Activated CD4-positive, CD25-positive, alpha-beta regulatory T cell treated with anti-CD3 and anti-CD28 coated beads, Interleukin-2, amount 50 U/mL, for 72 hours (primary cell): ENCODE measurements at places on chromosomes 12 and 14.

GRCh38 chr12:76569685-76570604, 10.4 kb upstream of the OSBPL8 start:
- DNase-seq, result no peak

DNA sequence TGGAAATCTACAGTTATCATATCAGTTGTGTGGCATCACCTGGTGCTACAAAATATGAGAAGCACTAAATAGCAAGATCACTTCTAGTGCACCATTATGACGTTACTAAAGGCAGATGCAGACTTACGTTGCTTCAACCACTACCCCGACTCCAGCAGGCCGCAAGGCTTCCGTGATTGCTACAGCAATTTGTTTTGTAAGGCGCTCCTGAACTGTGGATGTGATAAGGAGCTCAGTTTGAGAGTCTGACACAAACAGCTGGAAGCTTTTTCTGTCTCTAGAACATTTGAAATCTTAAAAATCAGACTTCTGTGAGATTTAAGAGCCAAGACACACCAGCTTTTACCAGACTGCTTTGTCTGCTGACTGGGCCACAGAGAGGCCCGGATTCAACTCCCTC, 57.0 kb downstream of the GCH1 start:
- no peak for DNase-seq

DNA sequence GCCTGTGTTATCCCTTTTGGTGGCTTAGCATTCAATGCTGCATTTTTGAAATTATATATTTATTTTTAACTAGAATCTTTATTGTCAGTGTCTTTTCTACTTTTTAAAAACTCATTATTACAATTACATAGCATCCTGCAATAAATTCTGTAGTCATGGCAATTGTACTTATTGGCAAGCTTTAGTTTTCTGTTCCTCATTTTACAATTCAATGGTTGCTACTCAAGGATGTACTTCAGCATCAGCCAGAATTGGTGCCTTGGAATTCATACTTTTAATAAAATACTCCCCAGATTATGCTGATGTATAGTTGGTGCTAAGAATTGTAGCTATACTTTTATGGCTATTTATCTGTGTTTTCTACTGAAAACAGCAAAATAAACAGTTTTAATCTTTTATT, 1756.8 kb upstream of the SEL1L start:
- DNase-seq, result no peak

DNA sequence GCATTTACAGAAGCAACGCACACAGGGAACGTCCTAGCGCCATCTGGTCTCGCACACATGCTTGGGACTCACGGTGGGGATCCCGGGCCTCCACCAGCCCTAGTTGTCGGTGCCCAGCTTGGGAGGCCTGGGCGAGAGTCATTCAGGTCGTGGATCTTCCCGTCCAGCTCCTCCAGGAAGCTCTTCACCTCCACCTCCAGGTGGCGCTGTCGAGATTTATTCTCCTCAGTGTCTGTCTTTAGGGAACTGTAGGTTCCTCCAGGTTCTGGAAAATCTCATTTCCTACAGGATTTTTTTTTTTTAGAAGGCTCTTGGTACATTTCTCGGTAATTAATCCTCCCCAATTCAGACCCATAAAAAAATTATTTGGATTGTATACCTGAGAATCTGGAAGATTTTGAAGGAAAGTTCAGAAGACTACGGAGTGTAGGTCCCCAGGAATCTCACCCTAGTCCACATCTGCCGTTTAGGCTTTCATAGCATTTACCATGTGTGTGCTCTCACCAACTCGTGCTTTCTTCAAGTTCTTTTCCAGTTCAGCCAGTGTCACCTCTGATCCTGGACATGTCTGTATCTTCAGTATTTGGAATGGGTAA, 910.0 kb downstream of the TMEM121 start:
- peak; percentile 51 for DNase-seq

- no peak for DNase-seq
Observed at GRCh38 chr14:76647697-76648298, 113.5 kb upstream of the VASH1 start.

DNA sequence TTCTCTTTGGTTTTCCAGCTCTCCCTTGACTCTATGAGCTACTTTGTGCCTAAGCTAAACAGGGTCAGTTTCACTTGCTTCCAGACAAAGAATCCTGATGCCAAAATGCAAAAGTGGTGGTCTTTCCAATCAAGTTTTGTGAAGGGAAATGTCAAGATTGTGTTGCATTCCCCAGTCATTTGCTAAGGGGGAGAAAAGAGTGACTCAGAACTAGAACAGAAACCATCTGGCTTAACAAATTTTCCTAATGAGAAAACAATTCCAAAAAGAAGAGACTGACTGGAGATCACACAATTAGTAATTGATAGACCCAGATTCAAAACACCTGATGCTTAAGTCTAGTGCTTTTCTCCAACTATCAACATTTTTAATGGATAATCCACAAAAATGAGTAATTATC, 235.1 kb upstream of the DIO2 start:
- no peak for DNase-seq

DNA sequence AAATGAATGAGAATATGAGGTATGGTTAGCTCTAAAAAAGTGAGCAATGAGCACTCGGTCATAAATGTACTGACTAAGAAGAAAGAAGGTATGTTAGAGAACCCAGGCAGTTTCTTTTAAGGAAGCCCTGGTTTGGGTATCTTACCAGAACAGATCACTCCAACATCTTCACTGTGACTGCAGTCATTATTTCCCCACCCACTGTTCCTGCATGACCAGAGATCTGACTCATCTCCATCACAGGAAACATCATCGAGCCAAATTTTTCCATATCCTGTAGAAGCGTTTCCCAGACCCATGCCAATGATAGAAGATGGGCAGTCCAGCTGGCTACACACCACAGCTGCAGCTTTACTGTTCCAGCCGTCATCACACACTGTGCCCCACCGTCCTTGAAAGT, 48.0 kb downstream of the CD163L1 start:
- DNase-seq, result no peak

DNA sequence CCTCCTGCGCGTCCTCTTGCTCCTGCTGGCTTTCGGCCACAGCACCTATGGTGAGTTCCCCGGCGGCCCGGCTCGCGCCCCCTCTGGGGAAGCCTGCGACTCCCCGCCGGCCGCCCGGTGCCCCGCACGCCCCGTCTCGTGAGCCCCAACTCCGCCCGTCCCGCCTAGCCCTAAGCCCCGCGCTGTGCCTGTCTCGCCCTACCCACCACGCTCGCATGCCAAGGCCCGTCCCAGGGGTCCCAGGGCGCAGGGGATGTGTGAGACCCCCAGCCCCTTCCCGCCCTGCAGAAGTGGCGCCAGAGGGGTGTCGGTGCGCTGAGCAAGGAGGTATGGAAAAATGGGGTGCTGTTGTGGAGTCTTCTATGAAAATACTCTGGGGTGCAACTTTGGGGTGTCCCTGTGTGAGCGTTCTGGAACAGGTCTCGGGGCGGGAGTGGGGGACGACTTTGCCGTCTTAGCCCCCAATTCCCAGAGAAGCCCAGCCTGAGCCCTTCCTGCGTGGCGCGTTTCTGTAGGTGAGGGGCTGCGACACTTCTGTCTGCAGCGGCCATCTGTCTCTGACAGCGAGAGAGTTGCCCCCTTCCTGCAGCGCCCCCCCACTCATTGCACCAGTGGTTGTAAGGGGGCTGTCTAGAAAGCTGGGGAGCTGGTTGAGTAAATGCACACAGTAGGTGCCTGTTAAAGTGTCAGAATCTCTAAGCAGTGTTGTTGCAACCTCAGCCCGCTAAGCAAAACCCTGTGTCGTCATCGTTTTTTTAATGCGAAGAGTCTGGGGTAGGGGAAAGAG, 587 bp downstream of the DLK1 start:
- no peak for DNase-seq

DNA sequence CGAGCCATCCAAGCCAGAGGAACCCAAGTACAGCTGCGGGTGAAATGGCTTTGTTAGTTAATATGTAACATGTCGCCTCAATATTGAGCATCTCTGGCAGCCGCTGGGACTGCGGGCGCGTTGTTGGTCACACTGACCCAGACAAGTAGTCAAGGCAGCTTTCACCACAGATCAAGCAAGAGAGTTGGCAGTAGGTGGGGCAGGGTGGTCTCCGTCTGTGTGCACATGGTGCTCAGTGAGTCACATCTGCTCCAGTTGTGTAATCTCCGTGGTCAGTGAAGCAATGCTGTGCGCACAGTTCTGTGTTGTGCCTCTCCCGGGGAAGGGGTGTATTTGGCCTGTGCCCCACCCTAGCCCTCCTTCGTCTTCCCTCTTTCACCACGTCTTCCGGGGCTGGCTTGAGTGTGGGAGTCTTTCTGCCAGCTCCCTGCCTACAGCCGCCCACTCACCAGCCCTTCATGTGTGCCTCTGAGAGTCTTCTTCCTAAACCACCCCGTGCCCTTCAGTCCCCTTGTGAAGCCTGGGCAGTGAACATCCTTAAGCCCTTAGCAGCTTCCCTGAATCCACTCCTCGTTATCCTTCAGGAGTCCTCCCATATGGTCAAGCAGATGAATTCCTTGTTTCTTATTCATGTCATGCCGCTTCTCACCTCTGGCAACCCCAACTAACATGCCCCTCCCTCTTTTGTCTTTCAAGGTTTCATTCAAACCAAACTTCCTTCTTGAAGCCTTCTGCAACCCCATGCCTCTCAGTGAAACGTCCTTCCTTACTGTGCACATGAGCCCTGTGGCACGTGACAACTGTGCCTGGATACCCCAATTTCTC, 242.1 kb downstream of the CACNA1C start:
- no peak for DNase-seq

- DNase-seq, result no peak
Observed at GRCh38 chr14:63638493-63638892, 3.2 kb downstream of the WDR89 start.

DNA sequence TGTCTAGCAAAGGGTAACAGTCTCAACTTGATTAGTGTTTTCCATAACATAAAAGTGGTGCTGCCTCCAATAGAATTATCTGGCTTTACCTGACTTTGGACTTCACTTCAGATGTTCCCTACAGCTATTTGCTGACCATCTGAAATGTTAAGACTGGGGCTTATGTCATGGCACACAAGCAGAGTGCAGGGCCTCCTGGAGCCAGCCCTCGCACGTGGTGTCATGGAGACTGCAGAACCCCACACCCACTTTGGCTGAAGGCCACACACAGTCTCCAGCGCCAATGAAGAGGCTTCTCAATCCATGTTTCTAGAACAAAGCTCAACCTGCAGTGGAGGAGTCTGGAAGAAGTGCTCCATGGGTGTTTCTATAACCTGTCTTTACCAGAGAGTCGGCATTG, 169.6 kb upstream of the FRMD6 start:
- DNase-seq, result no peak

DNA sequence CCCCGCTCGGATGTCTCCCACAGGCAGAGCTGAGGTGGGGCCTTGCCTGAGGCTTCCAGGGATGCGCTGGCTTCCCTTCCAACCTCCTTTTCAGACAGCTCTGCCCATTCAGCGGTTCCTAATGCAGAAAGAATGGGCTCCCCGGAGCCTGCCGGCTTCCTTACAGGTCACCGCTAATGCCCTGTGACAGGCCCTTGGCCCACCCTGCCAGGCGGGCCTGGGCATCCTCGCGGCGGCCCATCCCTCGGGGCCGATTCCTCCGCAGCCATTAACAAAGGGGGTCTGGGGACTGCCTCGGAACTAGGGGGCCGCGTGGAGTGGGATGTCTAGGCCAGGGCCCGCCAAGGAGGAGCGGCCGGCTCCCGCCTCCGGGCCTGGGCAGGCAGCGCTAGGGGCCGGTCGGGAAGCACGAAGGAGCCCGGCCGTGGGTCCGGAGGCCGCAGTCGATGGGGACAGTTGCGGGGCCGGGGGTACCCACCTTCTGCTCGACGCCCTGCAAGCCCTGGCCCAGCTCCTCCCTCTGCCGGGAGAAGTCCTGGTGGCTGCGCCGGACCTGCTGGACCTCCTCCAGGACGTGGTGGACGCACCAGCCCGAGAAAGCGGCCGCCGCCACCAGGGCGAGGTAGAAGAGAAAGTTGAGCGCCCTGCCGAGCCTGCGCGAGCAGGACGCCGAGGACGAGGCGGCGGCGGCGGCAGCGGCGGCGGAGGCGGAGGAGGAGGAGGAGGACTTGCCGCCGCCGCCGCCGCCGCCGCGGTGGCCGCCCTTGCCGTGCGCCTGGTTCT, 738 bp downstream of the CKAP4 start:
- peak; percentile 63 for DNase-seq

- DNase-seq, result no peak
Observed at GRCh38 chr12:66329941-66330340, 27.6 kb downstream of the HELB start.

GRCh38 chr12:12745576-12746211, 28.5 kb downstream of the CDKN1B start:
- no peak for DNase-seq

GRCh38 chr14:58100735-58101368, 51.2 kb downstream of the ARMH4 start:
- no peak for DNase-seq

GRCh38 chr14:103889313-103890051, 38.8 kb upstream of the TDRD9 start:
- DNase-seq, result no peak

DNA sequence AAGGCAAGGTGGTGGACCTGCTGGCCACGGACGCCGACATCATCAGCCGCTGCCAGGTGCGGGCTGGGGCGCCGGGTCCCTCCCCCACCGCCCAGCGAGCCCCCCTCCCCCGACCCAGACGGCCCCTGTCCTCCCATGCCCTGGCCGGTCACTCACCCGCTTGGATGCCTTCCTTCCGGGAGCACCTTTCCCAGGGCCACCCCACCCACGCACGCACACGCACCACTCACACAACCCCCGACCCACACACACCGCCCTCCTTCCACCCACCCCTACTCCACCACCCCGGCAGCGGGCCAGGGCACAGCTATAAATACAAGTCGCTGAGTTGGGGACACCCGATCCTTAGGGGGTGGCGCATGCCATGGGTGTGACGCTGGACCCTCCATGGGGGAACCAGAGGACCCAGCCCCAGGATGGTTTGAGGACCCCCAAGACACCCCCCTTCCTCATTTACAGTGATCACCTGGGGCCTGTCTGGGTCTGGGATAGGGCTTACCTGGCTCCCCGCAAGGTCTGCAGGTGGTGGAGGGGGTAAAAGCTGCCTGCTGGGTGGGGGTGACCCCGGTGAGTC, 465 bp downstream of the ADSS1 start:
- no peak for DNase-seq

GRCh38 chr14:74638066-74638465, 26.0 kb upstream of the LTBP2 start:
- DNase-seq, result no peak

DNA sequence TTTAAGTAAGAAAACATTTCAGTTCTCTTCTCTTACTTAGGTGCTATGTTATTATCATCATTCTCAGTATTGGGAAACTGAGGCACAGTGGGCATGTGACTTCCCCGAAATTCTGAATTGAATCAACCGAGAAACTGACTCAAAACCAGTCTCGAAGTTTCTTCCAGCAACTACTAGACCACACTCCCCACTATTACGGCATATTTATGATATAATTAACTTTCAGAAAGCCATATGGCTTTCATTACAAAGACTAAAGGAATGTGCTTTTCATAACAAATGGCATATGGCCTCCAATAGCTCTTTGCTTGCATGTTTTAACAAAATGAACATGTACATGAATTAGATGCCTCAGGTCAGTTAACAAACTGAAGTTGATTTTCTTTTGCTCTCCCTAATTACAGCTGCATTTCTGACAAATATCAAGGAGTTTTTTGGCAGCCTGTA, 182.9 kb upstream of the SLC38A2 start:
- no peak for DNase-seq

- no peak for DNase-seq
Observed at GRCh38 chr12:47824198-47824597, 4.5 kb upstream of the HDAC7 start.
